NCI-H1105 (cell line): ENCODE measurements at places on chromosomes 2 and 18.

DNA sequence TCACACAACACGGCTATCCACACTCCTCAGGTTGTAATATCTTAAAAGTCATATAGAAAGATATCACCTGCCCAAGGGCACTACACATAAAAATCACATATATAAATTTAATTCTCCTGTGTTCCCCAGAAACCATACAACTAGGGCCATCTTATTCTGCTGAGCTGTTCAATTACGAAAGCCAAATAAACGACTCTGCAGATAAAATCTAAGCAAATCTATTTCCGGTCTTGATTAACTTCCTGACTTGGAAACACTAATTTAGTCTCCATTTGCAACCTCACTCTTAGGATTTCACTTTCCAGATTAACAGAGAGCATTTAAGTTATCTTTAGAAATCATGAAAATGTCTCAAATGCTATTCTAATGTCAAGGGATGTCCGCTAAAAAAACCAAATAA lies 23.9 kb upstream of the STK17B start:
- DNase-seq, result no peak

GRCh38 chr2:118856330-118856977 lies 9.0 kb upstream of the EN1 start:
- DNase-seq, result no peak

DNA sequence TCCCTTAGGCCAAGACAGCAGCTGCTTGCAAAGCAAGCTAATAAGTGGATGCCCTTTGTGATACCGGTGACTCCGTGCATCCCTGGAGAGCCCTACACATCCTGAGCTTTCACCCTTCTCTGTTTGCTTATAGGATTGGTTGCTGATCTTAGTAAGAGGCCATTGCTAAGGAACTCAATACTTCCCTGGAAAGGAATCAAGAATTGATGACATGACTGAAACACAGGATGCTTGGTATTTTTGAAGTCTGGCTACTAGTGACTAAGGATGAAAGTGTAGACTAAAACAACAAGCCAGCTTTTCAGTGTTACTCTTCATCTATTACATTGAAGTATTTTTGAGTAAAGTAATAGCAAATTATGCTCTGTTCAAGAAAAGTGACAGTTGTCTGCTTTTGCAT lies 123.0 kb upstream of the SERPINE2 start:
- no peak for DNase-seq

DNA sequence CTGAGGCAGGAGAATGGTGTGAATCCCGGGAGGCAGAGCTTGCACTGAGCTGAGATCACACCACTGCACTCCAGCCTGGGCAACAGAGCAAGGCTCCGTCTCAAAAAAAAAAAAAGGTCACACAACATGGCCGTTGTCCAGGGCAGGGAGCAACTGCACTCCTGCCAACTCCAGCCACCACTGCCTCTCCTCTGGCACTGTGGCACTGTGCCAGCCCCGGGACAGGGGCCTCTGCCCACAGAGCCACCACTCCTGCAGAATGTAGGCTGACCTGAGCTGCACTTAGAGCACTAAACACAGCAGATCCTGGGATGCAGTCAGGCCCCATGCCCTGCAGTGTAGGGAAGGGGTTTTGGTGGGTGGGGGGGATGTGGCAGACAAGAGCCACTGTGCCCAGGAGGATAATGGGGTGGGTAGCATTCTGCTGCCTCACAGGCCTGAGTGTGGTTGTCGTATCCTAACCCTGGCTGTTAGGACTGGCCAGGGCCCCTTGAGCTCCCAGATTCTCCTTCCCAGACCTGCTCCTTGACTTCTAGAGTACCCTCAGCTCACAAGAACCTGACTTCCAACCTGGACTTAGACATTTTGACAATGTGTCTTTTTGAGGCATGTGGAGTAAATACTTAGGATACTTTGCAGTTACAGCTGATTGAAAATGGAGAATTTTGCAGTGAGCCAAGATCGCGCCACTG lies 69.4 kb upstream of the SH3RF3 start:
- DNase-seq, result no peak

- DNase-seq, result no peak
Observed at GRCh38 chr2:227325839-227326195, 766 bp downstream of the MFF start.

GRCh38 chr2:216606551-216607276 lies 26.5 kb upstream of the IGFBP2 start:
- DNase-seq, result peak; percentile 74

DNA sequence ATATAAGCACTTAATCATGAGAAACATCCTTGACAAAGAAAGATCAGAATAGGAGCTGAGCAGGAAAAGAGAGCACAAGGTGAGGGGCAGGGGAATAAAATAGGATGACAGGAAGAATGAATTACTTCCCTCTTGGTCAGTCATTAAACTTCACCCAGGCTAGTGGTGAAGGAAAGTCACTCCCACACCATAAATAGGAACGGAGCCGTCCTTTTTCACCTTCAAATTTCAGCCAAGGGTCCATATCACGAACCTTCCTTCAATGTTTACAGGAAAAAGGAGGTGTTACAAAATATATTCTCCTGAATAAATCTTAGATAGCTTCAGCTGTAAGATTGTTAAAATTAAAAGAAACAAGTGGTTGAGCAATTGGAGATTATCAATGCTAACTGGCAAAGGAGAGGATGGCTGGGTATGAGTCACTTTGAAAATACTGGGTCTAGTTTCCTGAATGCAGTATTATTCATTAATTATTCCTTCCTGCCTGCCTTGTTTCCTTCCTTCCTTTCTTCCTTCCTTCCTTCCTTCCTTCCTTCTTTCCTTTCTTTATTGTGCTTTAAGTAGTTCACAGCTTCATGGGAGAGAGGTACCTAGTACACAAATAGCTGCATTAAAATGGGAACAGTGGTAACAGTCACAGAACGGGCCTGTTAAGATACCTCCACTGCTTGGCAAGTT lies 292.3 kb upstream of the ID2 start:
- DNase-seq, result no peak

DNA sequence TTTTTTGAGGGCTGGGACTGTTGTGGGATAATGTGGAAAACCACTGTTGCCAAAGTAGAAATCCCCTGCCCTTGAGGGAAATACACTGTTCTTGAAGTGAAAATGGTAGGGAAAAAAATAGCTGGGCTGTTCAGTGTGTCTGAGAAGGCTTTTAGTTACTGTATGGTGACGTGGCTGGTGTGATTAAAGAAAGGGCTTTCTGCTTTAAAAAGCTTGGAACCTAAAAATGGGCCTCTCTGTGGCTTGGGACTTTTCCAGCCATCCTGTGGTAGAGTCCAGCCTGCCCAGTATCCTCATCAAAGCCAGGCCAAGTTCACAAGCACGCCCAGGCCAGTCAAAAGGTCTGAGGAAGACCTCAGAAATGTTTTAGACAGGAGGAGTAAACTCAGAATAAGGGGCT lies 6.8 kb downstream of the MGAT5 start:
- DNase-seq, result no peak

DNA sequence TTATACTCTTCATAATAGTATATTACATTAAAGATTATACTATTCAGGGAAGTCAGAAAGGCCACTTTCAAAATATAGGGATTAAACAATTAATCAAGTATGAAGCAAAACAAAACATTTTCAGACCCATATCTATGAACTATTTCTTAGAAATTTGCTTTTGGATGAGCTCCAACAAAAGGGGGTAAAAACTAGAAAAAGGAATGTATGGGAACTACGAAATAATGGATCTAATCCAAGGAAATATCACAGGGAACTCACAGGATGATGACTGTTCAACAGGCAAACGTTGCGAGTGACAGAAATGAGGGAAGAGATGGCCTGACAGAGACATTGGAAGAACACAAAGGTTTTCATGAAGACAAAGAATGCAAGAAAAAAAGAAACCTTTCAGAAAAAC lies 27.9 kb downstream of the G6PC2 start:
- no peak for DNase-seq

DNA sequence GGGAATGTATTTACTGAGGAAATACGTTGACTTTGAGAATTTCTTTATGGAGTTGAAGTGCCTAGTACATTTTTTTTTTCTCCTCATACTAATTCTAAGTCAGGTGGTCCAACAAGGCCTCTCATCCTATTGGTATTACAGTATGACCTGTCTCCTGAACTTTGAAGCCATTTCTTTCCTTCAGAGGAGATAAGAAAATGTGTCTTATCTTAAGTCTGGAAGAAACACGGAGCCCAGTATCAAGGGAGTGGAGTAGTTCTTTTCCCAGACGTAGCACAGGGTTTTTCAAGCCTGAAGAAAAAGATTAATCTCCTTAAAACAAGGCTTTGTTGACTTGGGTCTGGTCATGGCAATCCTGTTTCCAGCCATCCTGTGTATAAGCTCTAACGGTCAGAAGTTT lies 11.6 kb upstream of the CPS1 start:
- no peak for DNase-seq
